ENCODE measurements at places on chromosomes 13 and 19.
A peak's percentile ranks its signal among the peaks of the same experiment; 100 is the strongest.

DNA sequence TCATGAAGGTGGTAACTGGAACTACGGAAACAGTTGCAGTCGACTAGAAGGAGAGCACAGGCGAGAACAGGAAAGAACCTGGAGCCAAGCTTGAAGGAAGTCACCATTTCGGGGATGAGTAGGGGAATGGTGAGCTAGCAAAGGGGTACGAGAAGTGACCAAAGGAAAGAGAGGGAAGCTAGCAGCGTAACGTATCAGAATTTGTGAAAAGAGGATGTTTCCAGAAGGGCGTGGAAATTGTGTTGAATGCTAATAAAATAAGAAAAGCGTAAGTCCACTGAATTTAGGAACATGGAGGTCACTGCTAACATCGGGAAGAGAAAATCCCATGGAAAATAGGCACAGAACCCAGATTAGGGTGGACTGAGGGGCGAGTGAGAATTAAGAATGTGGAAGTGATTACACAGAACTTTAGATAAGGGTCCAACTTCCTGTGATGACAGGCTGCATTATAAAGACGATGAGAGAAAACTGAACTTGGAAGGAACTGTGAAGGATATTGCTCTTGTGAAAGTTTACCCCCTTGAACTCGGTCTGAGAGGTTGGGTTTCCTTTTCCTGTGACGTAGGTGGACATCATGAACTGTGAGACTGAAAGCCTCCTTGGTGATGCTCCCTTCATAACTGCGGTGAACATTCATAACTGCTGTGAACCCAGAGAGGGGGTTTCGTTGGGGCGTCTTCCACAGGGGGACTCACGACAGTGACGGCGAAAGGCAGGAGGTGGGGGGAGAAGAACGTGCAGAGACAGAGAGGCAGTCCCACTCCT lies 2.0 kb upstream of the FFAR2 start:
- no peak for DNase-seq

DNA sequence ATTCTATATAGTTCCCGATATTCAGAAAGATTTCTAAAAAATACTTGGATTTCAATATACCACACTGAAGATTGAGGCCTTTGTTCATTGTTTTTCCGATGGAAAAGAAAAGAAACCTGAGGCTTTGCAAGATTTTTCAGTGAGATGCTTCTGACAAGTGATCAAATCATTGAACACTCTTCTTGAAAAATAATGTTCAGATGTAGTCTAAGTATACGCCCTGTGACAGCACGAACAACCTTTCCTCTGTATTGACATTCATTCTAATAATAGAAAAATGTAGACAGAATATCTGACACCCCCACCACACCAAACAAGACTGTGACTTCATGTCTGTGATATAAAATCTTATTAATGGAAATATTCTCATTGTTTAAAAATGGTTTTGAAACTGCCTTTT lies 650.7 kb upstream of the KLHL1 start:
- no peak for DNase-seq

GRCh38 chr13:39567569-39567968 lies 35.4 kb downstream of the LHFPL6 start:
- DNase-seq, result no peak

DNA sequence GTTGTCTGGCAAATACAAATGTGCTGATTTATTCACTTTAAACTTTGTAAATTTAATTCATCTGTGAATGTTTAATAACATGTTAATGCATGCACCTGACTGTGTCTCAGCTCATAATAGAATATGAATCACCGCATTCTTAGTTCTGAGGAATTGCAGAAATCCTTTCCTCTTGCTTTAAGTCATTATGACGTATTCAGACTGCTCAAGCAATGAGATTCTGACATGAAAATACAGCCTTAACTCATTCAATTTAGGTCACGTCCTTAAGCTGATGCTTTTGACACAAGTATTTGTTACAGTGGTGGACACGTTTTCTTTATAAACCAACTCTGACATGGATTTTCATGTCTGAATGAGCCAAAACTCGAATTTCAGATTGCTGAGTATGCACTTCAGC lies 541.0 kb upstream of the KLF12 start:
- no peak for DNase-seq

DNA sequence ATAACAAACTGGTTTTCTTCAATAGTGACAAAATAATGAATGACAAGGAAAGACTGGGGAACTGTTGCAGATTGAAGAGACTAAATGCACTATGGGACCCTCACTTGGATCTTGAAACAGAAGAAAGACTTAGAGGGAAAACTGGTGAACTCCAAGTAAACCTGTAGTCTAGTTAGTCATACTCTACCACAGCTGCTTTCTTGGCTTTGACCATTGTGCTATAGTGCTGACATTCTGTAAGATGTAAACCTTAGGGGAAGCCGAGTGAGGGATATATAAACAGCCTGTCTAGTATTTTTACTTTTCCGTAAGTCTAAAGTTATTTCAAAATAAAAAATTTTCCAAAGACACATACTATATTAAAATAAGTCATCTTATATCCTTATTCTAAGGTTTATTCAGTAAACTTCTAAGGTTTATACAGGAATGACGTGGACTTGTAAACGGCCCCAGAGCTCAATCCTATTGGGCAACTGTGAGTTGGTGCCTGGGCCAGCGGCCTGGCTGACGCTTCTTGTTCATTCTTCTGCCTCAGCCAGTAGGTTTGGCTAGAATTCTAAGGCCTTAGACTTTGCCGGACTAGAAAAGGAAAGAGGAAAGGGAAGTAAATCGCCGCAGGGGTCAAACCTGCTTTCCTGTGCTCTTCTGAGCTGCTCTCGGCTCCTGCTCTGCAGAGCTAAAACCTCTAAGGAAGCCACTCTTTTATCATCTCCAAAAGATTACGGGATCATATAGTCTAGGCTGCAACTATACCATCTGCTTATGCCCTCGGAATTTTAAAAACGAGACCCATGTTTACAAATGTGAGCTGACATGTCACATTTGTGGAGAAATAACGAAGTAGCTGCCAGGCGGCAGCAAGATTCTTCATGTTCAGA lies 33.6 kb upstream of the UBE2L5 start:
- no peak for DNase-seq

DNA sequence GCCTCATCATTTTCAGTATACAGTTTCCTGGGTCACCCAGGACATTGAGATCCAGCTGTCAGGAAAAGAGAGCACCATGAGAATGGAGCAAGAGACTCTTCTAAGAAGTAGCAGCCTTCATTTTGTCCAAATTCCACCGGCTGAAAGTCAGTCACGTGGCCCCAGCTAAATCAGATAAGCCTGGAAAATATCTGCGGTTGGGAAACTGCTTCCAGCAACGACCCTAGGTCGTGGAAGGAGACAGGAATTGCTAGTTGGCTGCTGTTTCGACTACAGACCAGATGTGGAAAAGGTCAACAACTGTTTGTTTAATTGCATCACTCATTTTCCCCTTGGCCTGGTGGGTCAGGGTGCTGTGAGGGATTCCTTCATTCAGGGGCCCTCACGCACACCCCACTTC lies 107.0 kb downstream of the ZNF536 start:
- no peak for DNase-seq

- no peak for DNase-seq
These were observed 192.9 kb downstream of the DCT start for GRCh38 chr13:94286581-94286980.

- DNase-seq, result no peak
These were observed 22.1 kb downstream of the STARD13 start for GRCh38 chr13:33263484-33263883.

DNA sequence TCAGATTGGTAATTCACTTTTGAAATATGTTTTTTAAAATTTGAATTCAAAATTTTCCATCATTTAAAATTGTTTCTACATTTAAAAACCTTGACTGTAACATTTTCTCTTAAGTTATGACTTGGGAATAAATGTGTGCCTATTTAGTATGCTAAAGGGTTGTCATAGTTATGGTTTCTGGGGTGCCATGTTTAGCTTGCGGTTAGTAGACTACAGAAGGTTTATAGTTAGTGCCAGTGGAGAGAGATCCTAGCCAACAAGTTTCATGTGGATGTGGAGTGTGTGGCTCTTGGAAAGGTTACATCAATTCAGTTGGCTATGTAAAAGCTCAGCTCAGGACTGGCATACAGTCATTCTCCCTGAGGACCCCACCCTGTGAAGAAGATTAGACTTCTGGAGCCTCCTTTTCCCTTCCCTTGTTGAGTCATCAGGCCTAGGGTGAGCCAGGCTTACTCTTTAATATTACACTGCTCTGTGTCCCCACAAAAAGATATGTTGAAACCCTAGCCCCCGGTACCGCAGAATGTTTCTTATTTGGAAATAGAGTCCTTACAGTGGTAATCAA lies 20.4 kb downstream of the LMO7 start:
- no peak for DNase-seq

DNA sequence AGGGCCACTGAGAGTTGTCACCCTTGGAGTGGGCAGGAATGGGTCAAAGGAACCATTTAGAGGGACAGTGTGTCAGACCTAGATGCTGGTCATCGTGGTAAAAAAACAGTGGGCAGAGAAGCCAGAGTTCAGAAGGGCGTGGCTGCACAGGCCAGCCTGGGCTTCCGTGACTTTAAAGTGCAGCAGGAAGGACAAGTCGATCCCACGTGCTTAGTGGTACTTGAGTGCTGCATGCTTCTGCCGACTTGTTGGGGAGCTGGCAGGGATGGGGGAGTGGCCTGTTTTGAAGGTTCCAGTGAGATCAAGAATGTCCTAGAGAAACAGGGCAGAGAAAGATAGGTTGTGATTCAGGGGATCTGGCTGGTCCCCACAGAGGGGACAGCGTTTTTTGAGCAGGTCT lies 17.0 kb downstream of the LYL1 start:
- DNase-seq, result no peak

DNA sequence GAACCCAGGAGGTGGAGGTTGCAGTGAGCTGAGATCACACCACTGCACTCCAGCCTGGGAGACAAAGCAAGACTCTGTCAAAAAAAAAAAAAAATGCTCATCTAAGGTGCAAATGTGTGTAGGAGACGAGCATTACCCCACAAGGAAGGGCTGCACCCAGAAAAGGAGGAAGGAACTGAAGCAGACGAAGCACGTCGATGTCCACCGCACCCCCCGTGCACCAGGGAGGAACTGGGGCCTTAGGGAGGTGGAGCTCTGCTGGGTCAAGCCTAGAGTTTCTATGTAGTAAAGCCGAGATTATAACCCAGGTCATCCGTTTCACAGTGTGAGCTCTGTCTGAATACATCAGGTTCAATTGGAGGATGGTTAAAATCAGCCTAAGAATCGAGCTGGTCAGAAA lies 1.1 kb downstream of the VSTM1 start:
- no peak for DNase-seq

DNA sequence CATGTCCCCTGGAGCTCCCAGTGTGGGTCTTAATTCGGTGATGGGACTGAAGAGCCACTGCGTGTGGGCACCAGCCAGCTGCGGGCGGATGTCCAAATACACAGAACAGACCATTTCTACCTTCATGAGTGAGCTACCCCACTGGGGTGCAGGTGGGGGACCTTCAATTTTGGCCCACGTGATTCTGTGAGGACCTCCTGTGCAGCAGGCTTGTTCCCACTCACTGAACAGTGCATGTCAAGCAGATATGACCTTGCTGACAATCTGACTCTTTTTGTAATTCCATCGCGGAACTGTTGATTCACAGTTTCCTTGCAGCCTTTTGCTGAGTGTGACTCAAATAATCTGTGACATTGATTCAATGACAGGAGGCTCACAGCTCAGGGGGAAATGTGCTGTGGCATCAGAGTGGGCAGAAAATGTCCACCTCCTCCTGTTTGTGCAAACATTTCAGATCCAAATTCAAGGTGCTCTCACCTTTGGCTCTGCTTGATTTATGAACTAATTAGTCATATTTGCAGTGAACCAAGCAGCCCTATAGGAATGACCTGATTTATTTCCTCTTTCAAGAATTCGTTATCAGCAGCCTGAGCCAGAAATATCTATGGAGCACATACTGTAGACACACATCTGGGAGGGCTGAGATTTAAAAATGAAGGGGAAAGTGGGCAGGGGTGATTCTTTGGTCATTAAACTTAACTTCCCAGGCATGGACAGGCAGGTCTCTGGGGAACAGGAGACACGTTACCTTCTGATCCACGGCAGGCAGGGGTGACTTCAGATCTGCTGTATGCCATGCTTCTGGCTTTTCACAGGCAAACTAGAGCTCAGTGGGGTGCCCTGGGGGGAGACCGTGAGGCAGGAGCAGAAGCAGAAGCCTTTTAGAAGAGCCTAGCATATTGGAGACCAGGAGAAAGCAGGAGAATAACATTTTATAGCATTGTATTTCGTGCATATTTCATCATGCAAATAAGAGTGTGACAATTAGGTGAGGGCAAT lies 170.0 kb upstream of the KL start:
- no peak for DNase-seq

GRCh38 chr13:81568824-81569223 lies 1227.9 kb upstream of the SPRY2 start:
- no peak for DNase-seq

GRCh38 chr13:24274452-24275021 lies 34.8 kb upstream of the C1QTNF9 start:
- no peak for DNase-seq

GRCh38 chr19:2327773-2328400 lies 499 bp downstream of the LSM7 start:
- DNase-seq, result peak; percentile 31

Data from amniotic stem cell (primary cell).